ENCODE measurements at places on chromosomes 3 and 15. TPM values are rescaled to one million over a fixed set of nuclear protein-coding genes. Genes with fewer than 3 reads are reported as not detected.

- H3K4me1 ChIP-seq: peaks cover 15% of the 10 kb centered on the region
- peaks cover 2% of the 10 kb centered on the region for H3K36me3 ChIP-seq
- H3K27me3 ChIP-seq: no peaks in the 10 kb centered on the region
- no peak overlapping the region for H3K4me3 ChIP-seq
- no peak for DNase-seq
- no peak overlapping the region for H3K27ac ChIP-seq
Observed at GRCh38 chr3:99949956-99950670, 132.5 kb downstream of the CMSS1 start.

DNA sequence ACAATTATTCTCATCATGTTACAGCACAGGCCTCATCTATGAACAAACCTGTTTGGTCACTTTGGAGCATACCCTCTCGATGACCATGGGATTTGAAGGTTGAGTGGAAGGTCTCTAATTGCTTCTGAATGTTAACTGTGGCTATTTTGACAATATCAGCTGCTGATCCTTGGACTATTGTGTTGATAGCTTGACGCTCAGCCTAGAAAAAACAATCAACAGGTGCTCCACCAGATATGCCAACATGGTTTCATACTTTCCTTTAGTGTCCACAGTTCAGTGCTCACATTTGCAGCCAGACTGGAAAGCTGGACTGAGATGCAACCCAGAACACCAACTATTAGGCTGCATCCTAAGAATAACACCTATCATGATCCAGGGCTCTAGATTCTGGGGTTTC lies 109.7 kb downstream of the POLQ start:
- DNase-seq: no peak
- no peak overlapping the region for H3K27ac ChIP-seq
- H3K27me3 ChIP-seq: no peaks in the 10 kb centered on the region
- H3K4me3 ChIP-seq: no peak overlapping the region
- H3K4me1 ChIP-seq: peaks cover 12% of the 10 kb centered on the region
- H3K36me3 ChIP-seq: peaks cover 37% of the 10 kb centered on the region

GRCh38 chr3:71984843-71985613 lies 200.1 kb upstream of the PROK2 start:
- H3K4me1 ChIP-seq: peaks cover 16% of the 10 kb centered on the region
- no peak for DNase-seq
- H3K36me3 ChIP-seq: peaks cover 1% of the 10 kb centered on the region
- H3K27ac ChIP-seq: peak overlapping the region; percentile 39
- peak overlapping the region; percentile 28 for H3K4me3 ChIP-seq

Gene CRELD1
- 26.2 TPM for total RNA-seq

Gene TUSC7
- total RNA-seq: not detected

Measured in activated naive CD8-positive, alpha-beta T cell treated with anti-CD3 and anti-CD28 coated beads, Interleukin-2, amount 10 ng/mL, durations not matched to agents 7 days and 5 days (primary cell).